GM13977 (cell line): ENCODE measurements at places on chromosomes 1 and 21.

GRCh38 chr1:152000964-152001630 lies 7.4 kb upstream of the S100A10 start:
- DNase-seq = no peak

- no peak for DNase-seq
Measured at GRCh38 chr1:237702161-237702560, 188.6 kb downstream of the ZP4 start.

- no peak for DNase-seq
Measured at GRCh38 chr1:201624741-201625225, 85.9 kb downstream of the NAV1 start.

DNA sequence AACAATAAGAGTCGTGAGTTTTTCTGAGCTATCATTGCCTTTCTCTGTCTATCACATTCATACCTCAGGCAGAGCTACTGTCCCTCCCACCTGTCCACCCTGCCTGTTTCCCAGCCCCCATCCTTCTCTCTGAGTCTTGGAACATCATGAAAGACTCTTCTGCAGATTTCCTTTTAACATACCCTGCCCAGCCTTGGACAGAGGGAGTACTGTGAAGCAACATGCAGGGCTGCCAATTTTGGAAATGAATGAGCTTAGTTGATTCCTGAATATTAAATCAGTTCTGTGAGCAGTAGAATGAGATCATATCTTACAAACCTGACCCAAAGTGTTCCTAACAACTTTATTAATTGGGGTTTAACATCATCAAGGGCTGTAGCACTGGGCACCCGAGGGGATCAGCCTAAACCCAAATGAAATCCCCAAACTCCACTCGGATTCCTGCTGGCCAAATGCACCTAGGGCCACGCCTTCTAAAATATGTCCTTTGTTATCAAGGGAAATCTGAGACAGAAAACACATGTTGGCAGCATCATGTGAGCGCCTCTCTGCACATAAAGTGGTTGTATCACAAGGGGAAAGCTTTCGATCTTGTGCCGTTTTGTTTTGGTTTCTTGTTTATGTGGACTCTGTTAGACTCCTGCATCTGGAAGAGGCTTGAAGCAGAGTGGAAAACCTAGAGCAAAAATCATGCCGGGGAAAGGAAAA lies 357.6 kb downstream of the KIF26B start:
- no peak for DNase-seq

- no peak for DNase-seq
Measured at GRCh38 chr1:191804311-191804710, 354.0 kb upstream of the RGS18 start.

DNA sequence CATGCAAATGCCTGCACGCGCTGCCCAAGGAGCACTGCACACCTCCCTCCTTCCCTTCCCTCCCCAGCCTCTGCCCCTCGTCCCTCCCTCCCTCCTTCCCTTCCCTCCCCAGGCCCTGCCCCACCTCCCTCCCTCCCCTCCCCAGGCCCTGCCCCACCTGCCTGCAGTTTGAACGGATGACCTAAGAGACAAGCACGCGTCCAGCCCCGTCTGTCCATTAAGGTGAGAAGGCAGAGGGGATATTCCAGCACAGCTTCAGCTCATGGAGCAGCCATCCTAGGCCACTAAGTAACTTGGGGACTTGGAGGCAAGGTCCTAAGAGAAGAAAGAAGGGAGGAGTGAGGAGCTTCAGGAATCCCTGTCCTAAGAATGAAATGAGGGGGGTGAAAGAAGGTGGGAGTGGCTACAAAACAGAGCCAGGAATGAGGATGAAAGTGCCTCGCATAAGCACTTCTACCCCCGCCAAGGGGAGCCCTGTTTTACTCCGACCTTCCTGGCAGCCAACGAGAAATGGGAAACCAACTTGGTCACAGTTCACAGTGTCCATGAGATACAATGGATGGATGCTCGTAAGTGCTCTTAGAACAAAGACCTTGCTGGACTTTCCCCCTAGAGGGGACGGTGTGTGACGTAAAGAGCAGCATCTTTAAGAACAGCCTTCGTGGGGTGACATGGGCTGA lies 21.3 kb upstream of the EFHD2 start:
- no peak for DNase-seq

- DNase-seq = no peak
Measured at GRCh38 chr21:36994501-36995158, 11.9 kb upstream of the RIPPLY3 start.

DNA sequence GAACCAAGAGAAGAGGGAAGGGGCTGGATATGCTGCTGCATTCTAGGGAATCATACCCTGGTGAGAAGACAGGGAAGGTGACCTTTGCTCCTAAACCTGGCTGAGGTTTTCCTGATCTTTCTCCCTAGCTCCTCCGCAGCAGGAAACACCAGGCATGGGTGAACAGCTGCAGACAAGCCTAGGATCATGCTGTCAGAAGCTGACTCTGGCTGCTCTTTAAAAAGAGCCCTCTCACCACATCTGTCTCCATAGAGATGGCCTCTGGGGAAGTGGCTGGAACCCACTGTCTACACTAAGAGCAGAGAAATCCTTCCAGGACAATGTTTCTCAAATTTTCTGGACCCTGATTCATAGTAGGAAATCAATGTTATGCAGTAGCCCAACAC lies 57.6 kb downstream of the CD34 start:
- DNase-seq = no peak

DNA sequence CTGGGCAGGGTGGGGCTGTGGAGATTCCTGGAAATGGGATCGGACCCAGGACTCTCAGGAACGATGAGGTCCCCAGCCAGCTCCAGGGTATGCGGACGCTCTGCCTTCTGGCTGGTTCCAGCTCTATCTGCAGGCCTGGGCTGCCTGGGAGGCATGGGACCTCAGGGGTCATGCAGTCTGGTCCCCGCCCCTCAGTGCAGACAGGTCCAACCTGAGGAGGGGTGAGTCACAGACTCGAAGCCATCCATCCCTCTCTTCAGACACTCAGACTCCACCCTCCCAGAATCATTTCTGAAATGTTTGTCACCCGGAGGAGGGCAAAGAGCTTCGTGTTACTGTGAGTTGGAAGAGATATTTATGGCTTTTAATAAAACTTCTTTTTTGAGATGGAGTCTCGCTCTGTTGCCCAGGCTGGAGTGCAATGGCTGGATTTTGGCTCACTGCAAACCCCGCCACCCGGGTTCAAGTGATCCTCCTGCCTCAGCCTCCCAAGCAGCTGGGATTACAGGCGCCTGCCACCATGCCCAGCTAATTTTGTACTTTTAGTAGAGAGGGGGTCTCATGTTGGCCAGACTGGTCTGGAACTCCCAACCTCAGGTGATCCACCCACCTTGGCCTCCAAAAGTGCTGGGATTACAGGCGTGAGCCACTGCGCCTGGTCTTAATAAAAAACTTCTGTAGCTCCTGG lies 5.9 kb upstream of the MYOM3 start:
- DNase-seq = no peak

DNA sequence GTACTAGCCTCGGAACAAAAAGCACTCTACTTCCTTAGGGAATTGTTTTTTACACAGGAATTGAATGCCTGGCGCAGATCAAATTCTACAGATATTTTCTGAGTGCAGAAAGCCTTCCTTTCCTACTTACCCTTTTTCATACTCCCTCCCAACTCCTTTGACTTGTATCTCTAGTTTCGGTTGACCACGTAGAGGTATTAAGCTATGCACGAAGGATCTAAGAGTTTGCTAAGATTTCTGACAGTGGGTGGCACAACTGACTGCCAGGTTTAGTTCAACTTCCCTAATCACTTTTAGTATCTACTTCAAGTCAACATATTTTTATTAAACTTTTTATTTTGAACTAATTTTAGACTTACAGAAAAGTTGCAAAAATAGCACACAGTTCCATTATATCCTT lies 5.0 kb downstream of the TOR1AIP2 start:
- no peak for DNase-seq

DNA sequence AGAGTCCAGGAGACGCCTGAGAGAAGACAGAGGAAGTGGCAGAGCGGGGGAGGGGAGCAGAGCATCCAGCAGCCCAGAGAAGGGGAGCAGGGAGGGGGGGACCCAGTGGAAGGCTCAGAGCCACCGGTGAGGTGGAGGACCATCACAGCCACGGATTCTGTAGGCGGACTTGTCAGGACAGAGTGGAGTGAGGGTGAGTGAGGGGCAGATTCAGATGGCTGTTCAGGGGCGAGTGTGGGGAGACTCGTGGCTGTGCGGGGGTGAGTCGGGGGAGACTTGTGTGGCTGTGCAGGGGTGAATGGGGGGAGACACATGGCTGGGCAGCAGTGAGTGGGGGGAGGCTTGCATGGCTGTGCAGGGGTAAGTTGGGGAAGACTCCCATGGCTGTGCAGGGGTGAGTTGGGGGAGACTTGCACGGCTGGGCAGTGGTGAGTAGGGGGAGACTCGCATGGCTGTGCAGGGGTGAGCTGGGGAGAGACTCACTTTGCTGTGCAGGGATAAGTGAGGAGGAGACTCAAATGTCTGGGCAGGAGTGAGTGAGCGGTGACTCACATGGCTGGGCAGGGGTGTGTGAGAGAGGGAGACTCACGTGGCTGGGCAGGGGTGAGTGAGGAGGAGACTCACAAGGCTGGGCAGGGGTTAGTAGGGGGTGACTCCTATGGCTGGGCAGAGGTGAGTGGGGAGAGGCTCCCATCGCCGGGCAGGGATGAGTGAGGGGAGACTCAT lies 56.8 kb upstream of the ABCG1 start:
- DNase-seq = peak; percentile 9

GRCh38 chr1:223709598-223709997 lies 2.7 kb upstream of the CAPN2 start:
- DNase-seq = no peak

- DNase-seq = no peak
Measured at GRCh38 chr1:6560267-6560666, 5.2 kb downstream of the TAS1R1 start.
